NCI-H446 treated with DMSO at 0.1 percent for 48 hours (cell line): ENCODE measurements at places on chromosomes 6 and 20.

DNA sequence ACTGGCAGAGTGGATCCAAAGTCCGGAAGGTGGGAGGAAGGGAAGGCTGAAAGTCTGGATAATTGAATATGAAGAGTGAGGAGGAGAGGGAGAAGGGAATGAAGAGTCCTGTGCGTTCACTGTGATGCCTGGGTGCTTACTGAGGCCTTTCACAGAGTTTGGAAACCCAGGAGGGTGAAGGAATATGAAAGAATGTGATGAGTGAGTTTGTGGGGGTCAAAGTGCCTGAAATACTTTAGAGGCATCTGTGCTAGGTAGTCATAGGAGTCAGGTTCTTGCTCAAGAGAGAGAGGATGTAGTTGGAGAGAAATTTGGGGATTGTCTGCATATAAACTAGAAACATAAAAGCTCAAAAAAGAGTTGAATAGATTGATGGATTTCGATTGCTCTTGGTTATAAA, 20.7 kb downstream of the NKX2-4 start:
- DNase-seq, result no peak

DNA sequence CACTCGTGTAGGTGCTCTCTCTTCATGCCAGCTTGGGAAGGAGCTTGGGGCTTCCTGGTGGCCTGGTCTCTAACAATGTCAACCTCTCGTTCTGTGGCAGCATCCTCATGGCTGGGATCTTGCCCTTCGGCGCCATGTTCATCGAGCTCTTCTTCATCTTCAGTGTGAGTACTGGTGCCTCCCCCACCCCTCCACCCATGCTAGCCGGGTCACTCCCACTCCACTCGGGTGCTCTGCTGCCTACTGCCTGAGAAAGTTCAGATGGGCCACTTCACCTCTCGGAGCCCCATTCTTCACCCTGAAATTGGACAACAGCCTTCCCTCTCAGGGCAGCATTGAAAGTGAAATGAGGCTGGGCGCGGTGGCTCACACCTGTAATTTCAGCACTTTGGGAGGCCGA, 48.8 kb downstream of the TM9SF4 start:
- DNase-seq, result no peak

DNA sequence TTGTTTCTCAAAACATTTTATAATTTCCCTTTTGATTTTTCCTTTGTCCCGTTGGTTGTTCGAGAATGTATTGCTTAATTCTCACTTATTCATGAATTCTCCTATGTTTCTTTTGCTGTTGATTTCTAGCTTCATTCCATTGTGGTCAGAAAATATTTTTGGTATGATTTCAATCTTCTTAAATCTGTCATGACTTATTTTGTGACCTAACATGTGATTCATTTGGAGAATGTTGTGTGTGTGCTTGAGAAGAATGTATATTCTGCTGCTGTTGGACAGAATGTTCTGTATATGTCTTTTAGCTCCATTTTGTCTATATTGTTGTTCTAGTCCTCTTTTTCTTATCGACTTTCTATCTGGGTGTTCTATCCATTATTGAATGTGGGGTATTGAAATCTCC, 286.2 kb upstream of the RNF217 start:
- DNase-seq, result no peak

DNA sequence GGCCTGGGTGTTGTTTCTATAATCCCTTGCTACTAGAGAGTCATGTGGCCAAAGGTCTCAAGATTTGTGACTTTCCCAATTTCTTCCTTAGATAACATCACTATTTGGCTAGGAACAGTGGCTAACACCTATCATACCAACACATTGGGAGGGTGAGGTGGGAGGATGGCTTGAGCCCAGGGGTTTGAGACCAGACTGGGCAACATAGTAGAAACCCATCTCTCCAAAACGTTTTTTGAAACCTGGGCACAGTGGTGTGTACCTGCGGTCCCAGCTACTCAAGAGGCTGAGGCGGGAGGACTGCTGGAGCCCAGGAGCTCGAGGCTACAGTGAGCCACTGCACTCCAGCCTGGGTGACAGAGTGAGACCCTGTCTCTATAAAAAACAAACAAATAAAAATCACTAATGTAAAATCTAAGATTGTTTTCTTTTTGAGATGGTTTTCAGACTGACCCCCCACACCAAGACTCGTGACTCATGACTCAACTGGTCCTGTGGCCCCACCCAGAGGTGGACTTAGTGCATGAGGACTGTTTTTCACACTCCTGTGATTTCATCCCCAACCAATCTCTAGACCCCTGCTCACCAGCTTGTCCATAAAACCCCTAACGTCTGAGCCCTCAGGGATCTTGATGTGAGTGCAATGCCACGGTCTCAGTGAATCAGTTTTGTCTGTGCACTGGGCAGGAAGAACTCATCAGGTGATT, 48.3 kb upstream of the KIF16B start:
- DNase-seq, result no peak
